ENCODE measurements at places on chromosomes 3 and 15. TPM values are rescaled to one million over a fixed set of nuclear protein-coding genes. Genes with fewer than 3 reads are reported as not detected.

DNA sequence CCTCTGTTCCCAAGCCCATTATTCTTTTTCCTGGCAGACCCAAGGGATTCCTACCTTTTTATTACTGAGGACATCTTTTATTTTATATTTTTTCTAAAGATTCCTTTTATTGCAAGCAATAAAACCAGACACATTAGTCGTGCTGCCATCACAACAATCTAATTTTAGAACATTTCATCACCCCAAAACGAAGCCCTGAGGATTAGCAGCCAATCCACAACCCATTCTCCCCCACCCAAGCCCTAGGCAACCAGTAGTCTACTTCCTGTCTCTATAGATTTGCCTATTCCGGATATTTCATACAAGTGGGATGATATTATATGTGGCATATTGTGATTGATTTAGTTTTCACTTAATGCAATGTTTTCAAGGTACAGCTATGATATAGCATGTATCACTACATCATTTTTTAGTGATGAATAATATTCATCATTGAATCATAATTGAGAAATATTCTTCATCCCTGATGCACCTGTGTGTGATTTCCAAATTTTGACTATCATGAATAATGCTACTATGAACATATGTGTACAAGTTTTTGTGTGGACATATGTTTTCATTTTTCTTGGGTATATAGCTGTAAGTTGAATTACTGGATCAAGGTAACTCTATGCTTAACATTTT lies 65.7 kb downstream of the IL1RAP start:
- DNase-seq = no peak

- peak; percentile 15 for DNase-seq
Observed at GRCh38 chr3:52054661-52055511, 1.5 kb downstream of the DUSP7 start.

GRCh38 chr15:39748276-39748675 lies 34.4 kb downstream of the FSIP1 start:
- no peak for DNase-seq

PLCL2 gene
- total RNA-seq = 34.1 TPM

DNA sequence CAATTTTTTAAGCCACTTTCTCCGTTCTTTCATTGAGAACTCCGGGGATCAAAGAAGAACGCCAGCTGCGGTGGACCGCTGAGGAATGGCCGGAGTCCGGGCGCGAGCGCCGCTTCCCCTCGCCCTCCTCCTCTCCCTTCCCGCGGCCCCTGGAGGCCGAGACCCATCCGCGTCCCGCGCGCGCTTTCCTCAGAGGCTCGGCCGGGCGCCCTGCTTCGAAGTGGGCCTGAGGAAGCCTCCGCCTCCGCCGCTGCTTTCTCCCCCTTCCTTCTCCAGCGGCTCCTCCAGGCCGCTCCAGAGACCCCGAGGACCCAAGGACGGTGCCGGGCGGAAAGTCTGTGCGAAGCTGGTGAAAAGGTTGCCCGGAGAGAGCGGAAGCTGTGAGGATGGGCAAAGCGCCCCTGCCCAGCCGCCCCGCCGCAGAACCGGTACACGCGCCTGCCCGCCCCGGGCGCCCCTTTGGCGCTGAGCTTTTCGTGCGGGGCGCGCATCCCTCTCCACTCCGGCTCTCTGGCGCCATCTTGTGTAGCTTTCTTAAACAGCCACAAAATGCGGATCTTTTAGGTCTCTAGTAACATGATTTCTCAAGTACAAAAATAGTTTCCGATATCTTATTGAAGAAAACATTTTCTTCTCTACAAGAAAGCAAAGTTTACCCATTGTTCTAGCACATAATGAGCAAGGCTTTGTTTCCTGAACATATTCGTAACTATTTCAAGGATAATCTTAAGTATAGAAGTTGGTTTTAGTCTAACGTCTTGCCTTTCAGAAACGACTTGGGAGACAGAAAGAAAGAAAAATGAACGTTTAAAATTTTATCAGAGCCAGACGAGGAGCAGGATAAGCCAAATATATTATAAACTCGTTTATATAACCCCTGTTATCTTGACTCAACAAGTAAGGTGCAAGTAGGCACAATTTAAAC lies 59.2 kb upstream of the FAM174B start:
- DNase-seq = peak; percentile 54

DNA sequence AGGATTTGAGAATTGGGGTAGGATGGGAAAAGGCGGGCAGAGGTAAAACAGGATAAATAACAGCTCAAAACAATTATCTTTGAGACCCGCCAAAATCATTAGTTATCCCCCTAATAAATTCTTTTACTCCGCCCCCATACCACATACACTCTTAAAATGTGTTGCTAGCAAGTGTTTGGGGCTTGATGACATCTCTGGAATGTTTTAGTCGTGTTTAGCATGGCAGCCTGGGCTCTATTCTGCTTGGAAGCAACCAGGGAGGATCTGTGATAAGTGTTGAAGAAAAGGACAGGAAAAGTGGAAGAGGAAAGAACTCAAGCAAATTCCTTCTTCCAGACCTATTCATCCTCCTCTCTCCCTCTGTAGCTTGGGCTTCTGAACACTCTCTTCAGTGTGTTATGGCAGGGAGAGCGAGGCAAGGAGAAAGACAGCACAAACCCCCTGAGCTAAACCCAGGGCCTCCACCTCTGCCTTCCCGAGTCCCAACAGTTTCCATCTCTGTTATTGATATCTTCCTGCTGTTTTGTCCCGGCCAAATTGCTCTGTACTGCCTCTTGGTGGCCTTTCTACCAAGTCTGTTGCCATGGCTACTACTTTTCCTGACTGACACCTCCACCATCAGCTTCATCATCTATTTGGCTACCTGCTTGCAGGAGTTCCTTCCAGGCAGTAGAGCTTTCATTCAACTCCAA lies 135.8 kb downstream of the RPL22L1 start:
- no peak for DNase-seq

- DNase-seq = no peak
Observed at GRCh38 chr15:60649845-60650548, 171.1 kb upstream of the ICE2 start.

GRCh38 chr3:79285380-79285779 lies 482.4 kb downstream of the ROBO1 start:
- DNase-seq = no peak

DNA sequence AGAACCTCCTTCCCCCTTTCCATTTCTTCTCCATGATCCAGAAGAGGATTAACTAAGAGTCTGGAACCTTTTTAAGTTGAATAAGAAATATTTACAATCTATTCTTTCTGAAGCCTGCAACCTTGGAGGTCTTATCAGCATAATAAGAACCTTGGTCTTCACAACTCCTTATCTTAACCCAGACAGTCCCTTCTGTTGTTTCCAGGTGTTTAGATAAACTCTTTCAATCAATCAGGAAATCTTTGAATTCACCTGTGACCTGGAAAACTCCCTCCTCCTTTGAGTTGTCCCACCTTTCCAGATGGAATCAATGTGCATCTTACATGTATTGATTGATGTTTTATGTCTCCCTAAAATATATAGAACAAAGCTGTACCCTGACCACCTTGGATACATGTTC lies 3.6 kb upstream of the DHX36 start:
- no peak for DNase-seq

TP63 gene
- total RNA-seq = 1.1 TPM

DNA sequence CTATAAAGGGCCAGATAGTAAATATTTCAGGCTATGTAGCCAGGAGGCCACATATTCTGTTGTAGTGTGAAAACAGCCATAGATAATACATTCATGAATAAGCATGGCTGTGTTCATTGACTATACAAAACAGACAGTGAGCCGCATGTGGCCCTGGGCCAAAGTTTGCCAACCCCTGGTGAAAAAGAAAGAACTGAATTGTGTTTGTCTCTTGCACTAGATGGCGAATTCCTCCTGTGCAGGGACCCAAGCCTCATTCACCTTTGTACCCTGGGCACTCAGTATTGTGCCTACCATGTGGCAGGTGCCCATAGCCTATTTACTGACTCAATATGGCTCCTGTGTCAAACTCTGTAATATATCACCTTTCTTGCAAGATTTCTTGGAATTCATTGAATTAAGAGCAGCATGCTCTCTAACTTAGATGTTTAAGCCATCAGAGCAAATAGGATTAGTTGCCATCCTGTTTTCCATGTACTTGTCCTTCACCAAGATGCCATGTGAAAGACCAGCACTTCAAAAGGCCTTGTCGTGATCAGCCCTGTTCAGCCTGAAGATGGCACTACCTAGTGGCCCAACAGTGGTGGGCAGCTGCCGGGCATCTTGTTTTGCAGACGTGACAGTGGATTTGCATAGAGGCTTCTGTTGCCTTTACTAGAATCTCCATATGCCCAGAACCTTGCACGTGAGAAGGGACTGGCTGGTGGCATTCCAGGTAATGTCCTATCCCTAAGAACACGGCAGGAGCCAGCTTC lies 50.9 kb upstream of the CMTM7 start:
- DNase-seq = peak; percentile 24

DNA sequence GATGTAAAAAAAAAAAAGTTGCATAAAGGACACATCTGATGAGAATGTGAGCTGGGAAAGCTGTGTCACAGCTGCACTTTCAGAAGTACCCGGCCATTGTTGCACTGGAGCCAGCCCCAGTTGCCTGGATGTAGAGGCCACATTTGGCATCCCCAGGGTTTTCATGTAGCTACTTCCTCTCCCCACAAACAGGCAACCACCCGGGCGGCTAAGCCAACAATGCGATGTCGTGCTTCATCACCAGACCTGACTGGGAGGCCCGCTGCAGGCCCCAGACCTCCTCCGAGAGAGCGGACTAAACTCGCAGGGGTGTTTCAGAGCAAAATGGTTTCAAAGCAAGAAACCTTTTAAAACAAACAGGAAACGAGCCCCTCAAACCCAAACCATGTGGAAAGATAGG lies 142.3 kb downstream of the TMCO5A start:
- DNase-seq = peak; percentile 94

DNA sequence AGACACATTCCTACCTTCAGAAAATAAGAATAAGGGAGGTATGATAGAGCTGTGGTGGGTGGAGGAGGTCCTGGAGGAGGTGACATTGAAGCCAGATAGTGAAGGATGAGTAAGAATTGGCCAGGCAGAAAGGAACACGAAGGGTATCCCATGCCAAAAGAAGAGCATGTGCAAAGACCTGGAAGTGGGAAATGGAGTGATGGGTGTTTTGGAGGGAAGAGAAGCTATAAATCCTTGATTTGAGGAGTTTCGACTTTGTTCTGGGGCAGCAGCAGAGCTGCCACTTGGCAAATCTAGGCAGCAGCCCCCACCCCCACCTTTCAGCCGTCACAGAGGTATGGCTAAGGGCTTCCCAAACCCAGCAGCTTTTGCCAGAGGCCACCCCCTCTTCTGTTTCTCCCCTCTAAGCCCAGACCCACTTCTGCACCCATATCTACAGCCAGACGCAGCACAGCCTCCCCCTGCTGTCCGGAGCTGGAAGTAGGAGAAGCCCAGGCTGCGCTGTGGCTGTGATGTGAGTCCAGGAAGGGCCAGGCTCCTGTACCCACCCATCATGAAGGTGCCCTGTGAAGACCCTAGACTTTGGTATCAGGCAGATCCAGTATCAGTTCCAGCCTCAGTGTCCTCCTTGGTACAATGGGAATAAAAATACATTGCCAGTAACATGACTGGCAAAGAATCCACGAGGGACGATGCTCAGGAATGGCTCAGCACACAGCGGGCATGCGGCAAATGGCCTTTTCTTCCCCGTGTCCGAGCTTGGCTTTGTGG lies 188.7 kb upstream of the LINGO1 start:
- DNase-seq = peak; percentile 64

CHRD gene
- total RNA-seq = not detected

GRCh38 chr3:107241217-107241616 lies 136.0 kb upstream of the CCDC54 start:
- DNase-seq = peak; percentile 59

DNA sequence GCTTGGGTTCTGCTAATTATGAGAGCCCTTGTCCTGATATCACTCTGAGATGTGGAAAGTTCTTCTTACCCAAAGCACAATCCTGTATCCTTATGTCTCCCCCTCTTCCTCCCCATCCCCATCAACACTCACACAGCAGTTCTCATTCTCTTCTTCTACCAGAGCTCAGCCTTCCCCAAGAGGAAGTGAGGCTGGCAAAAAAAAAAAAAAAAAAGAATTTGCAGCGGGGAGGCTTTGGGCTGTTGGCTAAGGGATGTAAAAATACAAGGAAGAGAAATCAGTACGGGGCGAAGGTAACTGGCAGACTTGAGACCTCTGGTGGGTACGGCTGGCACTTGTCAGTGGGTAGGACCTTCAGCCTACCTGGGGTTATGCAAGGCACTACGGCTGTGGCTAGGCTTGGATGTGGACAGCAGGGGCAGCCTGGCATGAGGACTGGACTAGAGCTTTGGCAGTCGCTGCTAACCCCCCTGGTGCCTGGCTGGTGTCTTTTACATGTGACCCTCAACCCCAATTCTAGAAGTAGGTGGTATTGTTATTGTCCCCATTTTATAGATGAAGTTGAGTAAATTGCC lies 5.4 kb downstream of the VIPR1 start:
- DNase-seq = no peak

DNA sequence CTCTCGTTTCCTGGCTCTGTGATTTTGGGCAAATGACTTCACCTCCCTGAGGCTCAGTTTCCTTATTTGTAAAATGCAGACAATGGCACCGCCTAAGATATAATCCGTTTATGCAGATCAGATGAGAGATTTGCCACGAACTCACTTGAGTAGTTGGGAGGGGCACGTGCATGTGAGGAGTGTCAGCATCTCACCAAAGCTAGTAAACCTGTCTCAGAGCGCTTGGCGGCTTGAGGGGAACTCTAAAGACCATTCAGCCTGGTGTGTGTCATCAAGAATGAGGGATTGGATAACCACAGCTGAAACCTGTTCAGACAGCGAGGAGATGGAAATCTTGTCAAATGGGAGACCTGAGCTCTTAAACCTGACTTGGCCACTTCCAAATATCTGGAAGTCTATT lies 48.7 kb downstream of the BDH1 start:
- no peak for DNase-seq

- DNase-seq = no peak
Observed at GRCh38 chr15:87736891-87737389, 519.6 kb downstream of the NTRK3 start.

EOMES gene
- total RNA-seq = not detected

DNA sequence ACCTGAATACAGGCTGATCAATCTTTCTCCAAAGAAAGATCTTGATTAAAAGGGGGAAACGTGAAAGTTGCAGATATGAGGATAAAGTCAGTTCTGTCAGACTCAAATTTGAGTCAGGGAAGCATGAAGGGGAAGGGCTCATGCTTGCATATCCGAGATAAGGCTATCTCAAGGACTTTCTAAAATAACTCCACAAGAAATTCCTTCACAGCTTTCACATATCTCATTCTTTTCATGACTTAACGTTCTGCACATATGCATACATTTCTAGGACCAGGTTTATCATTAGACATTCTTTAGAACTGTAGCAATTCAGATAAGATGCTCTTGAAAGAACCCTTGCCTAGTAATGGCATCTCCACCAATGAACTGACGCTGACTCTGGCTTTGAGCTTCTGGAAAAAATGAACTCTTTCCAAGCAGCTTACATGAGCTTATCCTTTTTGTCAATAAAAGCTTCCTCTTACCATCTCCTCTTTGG lies 15.9 kb downstream of the SH3GL3 start:
- DNase-seq = no peak

LRRN1 gene
- not detected for total RNA-seq

DNA sequence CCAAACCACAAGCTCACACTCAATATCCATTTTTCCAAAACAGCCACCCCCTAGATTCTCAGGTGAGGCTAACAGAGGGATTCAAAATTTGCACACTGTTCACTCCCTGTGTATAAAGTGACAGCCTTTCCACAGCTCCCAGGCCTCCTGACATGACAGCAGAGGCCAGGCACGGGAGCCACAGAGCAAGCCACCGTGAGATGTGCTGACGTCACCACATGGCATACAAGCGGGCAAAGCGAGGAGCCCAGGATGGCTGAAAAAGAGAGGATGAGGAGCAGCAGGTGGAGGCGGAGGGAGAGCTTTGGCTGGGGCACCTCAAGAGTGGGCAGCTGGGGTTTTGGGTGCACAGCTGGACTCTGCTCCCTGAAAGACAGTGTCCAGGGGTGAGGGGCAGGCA lies 27.1 kb downstream of the EHD4 start:
- DNase-seq = no peak

Data from OCI-LY7 (cell line).